Activated CD8-positive, alpha-beta T cell treated with anti-CD3 and anti-CD28 coated beads for 36 hours (primary cell): ENCODE measurements at places on chromosomes 16 and 17. TPM values are rescaled to one million over a fixed set of nuclear protein-coding genes. Genes with fewer than 3 reads are reported as not detected.

Gene ARSG
- total RNA-seq, result 7.2 TPM

Gene MVP
- 32.5 TPM for total RNA-seq

Gene ZG16
- not detected for total RNA-seq

Gene SULT1A2
- 1.0 TPM for total RNA-seq

Gene MARVELD3
- total RNA-seq, result not detected

Gene ACE
- total RNA-seq, result 0.51 TPM

Gene MNT
- total RNA-seq, result 21.6 TPM

Gene RUNDC3A
- total RNA-seq, result not detected

Gene CSH2
- total RNA-seq, result not detected

Gene LRRC37A
- total RNA-seq, result 1.8 TPM

Gene TEKT3
- total RNA-seq, result not detected

Gene GPR139
- total RNA-seq, result not detected

Gene NT5M
- 9.4 TPM for total RNA-seq

Gene CACNG5
- total RNA-seq, result not detected

Gene KRT31
- total RNA-seq, result not detected

Gene GNAO1
- total RNA-seq, result 2.3 TPM

Gene PITPNC1
- total RNA-seq, result 56.3 TPM

Gene HSD17B2
- not detected for total RNA-seq

Gene DNASE1L2
- total RNA-seq, result 0.32 TPM

Gene TLCD1
- 6.5 TPM for total RNA-seq

Gene SMIM5
- total RNA-seq, result 0.25 TPM

Gene CAPN15
- total RNA-seq, result 76.4 TPM

Gene ZNF750
- not detected for total RNA-seq

Gene KRTAP4-1
- total RNA-seq, result not detected

Gene ACAP1
- total RNA-seq, result 309 TPM
